ENCODE measurements at places on chromosomes 2 and 18.
A peak's percentile ranks its signal among the peaks of the same experiment; 100 is the strongest.

DNA sequence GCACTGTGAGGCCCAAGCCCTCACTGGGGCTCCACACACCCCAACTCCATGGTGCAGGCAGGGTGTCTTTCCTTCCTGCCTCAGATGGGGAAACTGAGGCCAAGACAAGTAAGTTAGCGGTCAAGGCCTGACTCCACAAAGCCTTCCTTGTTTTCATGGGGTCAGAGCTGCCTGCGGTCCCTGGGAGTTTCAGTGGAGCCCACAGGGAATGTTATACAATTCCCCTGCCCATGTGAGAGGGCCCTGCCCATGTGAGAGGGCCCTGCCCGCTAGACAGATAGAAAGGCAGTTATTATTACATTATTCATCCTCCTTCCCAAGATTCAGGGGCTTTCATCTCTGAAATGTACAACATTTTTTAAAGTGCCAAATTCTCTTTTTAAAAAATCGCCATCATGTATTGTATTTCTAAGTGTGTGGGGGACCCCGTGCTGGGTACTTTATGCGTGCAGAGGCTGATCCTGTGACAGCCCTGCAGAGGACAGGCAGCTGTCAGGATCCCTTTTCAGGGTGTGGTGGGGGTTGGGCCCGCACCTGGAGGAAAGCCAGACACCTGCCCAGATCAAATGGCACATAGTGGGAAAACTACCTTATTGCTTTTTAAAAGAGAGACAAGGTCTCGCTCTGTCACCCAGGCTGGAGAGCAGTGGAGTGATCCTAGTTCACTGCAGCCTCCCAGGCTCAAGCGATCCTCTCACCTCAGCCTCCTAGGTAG lies 23.4 kb downstream of the FBLN7 start:
- no peak for DNase-seq

- no peak for DNase-seq
Observed at GRCh38 chr2:68344031-68344430, 21.1 kb upstream of the PLEK start.

GRCh38 chr2:27615316-27615715 lies 13.5 kb downstream of the CCDC121 start:
- DNase-seq: no peak

GRCh38 chr2:102025016-102025501 lies 33.3 kb downstream of the IL1R2 start:
- DNase-seq: no peak

- no peak for DNase-seq
Observed at GRCh38 chr2:19109518-19109917, 248.9 kb downstream of the OSR1 start.

DNA sequence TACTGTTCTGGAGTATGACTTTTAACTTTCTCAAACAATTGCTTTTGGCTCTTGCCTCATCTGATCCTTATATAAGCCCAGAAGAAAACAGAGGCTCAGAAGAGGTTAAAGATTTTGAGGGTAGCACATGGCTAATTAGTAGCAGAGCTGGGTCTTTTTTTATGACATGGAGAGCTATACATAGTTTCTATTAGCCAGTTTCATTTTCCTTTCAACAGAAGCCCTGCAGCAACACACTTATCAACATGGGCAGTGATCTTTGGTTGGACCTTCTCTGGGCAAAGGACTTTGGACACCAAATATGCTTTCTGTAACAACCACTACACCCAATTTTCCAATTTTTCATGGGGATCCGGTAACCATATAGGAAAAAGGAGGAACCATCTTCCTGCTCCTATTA lies 64.9 kb downstream of the NCKAP5 start:
- no peak for DNase-seq

GRCh38 chr2:197813093-197813787 lies 8.8 kb downstream of the PLCL1 start:
- DNase-seq: no peak

DNA sequence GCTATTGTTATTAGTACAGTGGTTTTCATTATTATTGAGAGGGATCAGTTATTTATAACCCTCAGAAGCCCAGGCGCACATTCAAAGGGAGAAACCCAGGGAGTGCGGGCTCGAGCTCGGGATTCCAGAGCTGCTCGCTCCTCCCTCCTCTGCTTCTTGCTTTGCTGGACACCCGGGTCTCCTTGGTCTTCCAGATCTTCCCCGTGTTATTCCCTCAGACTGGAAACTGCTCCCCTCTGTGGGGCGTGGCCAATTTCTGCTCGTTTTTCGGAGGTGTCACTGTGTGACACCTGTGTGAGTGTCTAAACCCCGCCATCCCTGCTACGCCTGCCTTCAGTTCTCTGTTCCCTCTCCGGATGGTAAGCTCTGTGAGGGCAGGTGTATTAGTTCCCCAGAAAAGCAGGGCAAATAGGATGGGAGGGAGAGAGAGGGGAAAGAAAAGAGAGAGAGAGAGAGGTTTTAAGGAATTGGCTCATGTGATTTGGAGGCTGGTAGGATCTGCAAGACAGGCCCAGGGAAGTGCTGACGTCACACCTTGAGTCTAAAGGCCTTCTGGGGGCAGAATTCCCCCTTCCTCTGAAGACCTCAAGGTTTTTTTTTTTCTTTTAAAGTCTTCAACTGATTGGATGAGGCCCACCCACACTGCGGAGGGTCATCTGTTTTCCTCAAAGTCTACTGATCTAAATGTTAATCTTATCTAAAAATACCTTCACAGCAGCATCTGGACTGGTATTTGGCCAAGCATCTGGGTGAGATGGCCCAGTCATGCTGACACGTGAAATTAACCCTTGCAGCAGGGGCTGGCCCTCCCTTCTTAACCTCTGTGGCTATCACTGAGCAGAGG lies 457.3 kb upstream of the ID2 start:
- DNase-seq: no peak

- DNase-seq: no peak
Observed at GRCh38 chr2:239151201-239152131, 249.4 kb downstream of the HDAC4 start.

DNA sequence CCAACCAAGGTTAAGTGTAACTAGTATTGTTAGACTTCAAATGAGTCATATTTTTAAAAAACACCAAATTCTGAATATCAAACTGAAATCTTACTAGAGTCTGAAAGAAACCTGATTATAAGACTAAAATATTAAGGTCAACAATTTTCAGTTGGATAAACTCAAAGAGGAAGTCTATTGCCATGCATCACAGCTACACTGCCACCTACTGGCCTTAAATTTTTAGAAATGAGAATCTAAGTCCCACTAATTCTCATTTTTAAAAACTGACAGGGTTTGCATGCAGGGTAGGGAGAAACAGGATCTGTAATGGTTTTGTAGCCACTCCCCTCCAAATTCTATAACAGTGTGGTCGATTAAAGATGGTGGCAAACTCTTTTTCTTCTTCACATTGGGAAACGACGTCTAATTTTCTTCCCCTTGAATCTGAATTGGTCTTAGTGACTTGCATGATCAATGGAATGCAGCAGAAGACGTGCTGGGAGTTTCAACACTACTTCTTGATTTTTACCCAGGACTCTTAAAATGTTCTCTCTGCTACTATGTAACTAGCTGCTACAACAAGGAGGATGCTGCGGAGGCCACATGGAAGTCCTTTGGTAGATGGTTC lies 176.1 kb upstream of the SESTD1 start:
- no peak for DNase-seq

GRCh38 chr18:11953113-11953512 lies 28.2 kb upstream of the IMPA2 start:
- DNase-seq: no peak

GRCh38 chr2:229408356-229408755 lies 137.3 kb upstream of the PID1 start:
- DNase-seq: no peak

GRCh38 chr2:54891909-54892308 lies 158.3 kb downstream of the RTN4 start:
- DNase-seq: no peak

- DNase-seq: no peak
Observed at GRCh38 chr18:42850174-42851083, 265.1 kb downstream of the RIT2 start.

DNA sequence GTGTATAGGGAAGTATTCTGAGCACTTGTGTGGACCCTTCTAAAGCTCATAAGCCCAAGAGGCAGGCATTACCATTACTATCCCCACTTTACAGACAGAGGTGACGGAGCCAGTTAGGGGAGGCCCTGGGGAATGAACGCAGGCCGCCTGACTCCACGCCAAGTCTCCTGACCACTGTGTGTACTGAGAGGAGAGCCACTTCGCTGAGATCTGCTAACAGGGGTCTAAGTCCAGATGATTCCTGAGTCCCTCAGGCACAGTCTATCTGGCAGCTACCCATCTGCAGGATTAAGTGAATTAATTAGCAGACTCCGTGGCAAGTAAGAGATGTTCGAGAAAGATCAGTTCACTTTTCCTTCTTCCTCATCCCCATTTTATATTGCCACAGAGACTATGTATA lies 13.7 kb downstream of the CYB5A start:
- no peak for DNase-seq

GRCh38 chr2:22604136-22604535 lies 780.8 kb upstream of the KLHL29 start:
- DNase-seq: no peak

- DNase-seq: no peak
Observed at GRCh38 chr2:220556658-220557057, 929.2 kb downstream of the SLC4A3 start.

DNA sequence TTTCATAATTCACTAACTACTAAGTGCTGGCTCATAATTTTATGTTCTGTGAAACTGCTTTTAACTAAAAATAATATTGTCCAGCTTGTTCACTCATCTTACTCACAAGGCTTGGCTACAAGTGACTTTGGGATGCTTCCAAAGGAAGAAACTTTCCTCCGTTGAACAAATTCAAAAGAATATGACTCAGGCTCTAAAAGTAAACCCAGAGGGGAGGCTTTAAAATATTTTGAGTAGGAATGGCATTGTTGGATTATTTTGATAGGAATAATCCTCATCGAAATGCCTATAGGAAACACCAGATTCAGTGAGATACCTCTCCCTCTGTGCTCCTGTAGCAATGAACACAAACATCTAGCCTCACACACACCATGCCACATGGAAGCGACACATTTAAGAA lies 25.2 kb upstream of the TLK1 start:
- DNase-seq: no peak

DNA sequence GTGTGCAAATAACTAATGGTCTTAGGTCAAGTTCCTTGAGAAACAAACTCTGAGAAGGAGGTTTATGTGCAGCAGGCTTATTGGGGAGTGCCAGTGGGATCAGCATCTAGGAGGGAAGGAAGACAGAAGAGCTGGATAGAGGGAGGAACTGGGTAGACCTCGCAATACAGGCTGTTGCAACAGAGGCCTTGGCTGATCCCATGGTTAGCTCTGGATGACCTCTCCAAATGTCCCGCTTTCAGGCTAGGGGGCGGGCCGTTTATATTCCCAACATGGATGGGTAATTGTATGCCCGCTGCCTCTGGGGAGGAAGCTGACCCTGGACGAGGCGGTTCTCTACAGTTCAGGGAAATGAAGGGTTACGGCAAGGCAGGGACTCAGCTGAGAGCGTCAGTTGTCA lies 14.7 kb upstream of the CAPN13 start:
- no peak for DNase-seq

GRCh38 chr2:65278531-65278981 lies 50.9 kb downstream of the ACTR2 start:
- DNase-seq: peak; percentile 24

DNA sequence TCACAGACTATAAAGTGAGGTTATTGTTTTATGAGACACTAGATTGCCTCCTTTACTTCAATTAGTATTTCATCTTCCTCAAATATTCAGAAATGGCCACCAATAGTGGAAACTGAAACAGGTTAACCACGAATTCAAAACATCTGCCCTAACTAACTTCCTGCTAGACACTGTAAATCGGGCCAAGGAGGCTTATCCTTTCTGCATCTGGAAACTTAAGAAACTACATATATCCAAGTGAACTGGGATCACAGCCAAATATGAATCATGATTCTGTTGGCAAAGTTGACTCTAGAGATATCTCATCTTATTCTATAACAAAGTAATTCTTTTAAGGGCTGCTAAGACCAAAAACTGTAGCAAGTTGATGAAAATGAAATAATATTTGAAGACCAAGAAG lies 136.6 kb upstream of the ZC3H15 start:
- no peak for DNase-seq

GRCh38 chr2:197460649-197461048 lies 7.3 kb downstream of the COQ10B start:
- no peak for DNase-seq

DNA sequence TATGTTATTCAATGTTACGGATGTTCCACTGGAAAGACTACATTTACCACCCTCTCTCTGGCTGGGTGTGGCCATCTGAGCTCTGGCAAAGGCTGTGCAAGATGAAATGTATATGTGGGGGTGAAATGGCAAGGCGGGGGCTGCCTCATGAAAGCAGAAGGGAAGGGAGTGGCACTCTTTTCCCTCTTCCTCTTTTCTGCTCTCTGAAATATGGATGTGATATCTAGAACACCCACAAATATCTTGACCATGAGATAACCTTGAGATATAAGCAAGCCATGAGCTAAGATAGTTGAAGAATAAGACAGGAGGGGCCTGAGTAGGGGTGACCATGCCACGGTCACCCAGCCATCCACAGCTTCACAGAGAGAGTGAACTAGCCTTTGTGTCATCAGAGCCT lies 367.8 kb upstream of the ID2 start:
- no peak for DNase-seq

DNA sequence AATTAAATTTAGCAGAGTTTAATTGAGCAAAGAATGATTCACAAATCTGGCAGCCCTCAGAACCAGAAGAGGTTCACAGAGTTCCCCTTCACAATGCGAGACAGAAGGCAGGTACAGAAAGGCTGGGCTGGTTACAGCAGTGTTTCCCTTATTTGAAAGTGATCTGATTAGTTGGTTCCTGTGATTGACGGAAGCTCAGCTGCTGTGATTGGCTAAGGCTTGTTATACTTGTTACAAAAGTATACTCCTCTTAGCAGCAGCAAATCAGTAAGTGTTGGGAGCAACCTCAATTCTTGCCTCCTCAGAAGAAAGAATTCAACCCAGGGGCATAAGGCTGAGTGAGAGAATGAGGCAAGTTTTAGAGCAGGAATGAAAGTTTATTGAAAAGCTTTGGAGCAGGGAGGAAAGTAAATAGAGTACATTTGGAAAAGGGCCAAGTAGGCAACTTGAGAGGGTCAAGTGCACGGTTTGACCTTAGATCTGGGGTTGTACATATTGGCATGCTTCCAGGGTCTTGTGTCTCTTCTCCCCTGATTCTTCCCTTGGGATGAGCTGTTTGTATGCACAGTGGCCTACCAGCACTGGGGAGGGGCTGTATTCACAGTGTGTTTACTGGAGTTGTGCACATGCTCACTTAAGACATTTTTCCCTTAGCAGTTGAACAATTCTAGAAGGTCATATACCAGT lies 431.8 kb upstream of the RAB12 start:
- no peak for DNase-seq

GRCh38 chr2:225010804-225011203 lies 31.5 kb downstream of the DOCK10 start:
- DNase-seq: no peak

DNA sequence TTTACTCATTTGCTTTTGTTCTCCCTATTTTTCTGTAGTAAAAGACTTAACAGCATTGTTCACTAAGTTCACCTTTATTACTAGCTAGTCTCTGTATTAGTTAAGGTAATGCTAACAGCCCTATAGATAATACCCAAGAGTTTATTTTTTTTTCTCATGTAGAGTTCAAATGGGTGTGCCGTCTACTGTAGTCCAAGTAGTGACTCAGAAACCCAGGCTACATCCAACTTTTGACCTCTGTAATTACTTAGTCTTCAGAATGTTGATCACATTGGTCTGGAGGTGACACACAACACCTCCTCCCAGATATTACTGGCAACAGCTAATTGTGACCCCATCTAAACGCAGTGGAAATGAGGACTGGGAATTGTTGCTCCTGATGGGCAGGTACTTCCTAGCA lies 7.7 kb downstream of the COQ10B start:
- DNase-seq: no peak

All from CD4-positive, CD25-positive, alpha-beta regulatory T cell (primary cell).